ENCODE measurements at places on chromosomes 11 and 22.

GRCh38 chr22:23833911-23834317 is 4.9 kb downstream of the DERL3 start:
- DNase-seq: no peak

DNA sequence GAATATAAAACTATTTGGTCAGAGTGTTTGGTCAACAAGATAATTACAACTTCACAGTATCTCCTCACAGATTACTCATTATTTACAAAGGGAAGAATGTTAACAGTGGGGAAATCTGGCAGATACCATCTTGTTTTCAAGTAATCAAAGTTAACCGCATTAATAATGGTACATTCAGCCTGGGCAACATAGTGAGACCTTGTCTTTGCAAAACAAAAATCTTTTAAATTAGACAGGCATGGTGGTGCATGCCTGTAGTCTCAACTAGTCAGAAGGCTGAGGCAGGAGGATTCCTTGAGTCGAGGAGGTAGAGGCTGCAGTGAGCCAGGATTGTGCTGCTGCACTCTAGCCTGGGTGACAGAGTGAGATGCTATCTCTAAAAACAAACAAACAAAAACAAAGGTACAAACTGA is 78.5 kb downstream of the ACER3 start:
- peak; percentile 10 for DNase-seq

DNA sequence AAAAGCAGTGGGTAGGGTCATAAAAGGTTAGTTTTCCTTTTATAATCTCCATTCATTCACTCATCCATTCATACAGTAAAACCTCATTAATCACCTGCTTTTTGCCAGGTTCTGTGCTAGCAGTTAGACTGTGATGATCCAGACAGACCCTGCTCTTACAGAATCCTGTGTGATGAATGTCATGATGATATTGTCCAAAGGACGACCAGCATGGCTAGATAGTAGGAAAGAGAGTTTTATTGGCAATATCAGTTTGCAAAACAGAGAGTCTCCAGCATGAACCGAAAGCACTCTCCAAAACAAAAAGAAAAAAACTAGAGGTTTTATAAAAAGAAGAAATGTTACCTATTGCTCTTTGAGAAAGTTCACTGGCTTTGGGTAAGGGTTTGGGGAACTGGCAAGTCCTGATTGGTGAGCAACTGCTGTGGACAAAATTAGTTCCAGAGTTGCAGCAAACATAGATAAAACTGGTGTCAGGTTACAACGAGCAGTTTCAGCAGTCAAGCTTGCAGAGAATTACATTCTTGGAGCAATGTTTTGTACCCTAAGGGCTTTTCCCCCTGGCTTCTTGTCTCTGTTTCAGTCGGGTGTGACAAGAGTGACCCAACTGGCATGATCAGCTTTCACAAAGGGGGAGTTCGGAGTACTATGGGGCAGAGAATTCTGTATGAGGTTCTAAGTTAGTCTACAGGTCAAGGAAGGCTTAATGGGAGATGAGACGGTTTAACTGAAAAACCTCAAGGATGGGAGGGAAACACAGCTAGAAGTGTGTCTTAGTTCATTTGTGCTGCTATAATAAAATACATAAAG is 58.3 kb downstream of the HSD17B12 start:
- DNase-seq: peak; percentile 91

DNA sequence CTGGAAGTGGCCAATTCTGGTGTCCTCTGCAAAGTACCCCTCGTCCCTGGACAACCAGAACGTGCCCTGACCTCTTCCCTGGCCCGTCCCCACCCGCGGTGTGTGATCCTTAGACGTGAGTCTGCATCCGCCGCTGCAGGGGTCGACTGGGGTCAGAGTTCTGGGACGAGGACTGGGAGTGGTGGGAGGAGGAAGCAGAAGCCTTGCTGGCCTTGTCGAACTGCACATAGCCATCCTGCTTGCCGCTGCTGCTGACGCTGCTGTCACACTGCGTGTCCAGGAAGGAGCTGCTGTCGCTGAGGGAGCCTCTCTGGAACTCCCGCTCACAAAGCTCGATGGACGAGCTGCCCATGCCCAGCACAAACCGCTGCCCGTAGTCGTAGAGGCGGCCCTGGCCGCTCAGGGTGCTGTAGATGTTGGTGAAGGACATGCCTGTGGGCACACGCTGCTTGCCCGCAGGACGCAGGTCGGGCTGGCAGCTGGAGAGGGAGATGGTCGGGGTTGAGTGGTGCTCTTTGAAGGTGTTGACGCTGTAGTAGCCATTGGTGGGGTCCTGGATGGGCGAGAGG is 69.1 kb downstream of the ST3GAL4 start:
- DNase-seq: no peak

DNA sequence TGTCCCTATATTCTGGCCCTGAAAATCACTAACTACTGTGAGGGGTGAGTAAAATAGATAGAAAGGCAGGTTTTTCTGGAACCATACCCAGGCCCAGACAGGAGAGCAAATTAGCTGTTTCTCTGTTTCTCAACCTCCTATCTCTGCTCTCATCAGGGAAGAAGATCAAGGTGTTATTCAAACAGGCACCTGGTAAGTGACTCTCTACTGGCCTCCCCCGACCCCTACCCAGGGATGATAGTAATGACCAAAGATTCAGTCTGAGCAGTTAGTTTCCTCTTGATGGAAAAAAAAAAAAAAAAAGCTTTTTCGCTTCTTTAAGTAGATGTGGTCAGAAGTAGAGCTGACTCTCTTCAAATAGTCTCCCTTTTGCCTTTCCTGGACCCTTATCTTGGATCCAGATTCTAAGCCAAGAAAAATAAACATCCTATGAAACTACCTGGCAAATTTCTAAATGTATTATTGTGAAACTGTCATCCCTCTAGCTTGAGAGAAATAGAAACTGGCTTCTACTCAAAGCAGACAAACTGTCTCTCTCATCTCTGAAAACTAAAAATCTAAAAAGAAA is 9.9 kb downstream of the LRRC4C start:
- no peak for DNase-seq

DNA sequence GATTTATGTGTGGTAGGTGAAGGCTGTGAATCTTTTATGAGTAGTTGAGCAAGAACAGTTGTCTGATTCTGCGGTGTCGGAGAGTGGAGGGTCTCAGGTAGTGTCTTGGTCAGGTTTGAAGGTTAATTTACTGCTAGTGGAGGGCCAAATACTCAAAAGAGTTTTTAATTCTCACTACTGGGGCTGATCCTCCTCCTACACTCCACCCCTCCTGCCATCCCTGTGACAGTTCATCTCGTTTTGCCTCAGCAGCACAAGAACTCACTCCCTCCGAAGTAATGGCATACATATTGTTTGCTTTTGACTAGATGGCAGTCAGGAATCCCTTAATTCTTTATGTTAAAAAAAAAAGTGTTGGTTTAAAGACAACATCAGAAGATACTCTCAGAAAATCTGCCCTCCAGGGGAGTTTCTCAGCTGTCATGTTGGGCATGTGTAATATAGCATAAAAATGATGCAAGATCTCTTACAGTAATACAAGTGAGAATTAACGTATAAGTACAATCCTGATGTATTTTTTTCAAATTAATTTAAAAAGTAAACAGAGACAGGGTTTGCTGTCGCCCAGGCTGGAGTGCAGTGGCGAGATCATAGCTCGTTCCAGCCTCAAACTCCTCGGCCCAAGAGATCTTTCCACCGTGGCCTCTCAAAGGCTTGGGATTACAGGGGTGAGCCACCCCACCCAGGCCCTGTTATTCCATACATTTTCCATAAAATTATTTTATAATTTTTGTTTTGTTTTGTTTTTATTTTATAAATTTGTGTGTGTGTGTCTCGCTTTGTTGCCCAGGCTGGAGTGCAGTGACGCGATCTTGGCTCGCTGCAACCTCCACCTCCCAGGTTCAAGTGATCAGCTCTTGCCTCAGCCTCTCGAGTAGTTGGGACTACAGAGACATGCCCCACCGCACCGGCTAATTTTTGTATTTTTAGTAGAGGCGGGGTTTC is 1.3 kb downstream of the FAR1 start:
- DNase-seq: peak; percentile 25

- peak; percentile 25 for DNase-seq
These were observed 16.6 kb upstream of the ARHGAP8 start for GRCh38 chr22:44735518-44736428.

- DNase-seq: no peak
These were observed 101.6 kb downstream of the NTM start for GRCh38 chr11:131471976-131472375.

DNA sequence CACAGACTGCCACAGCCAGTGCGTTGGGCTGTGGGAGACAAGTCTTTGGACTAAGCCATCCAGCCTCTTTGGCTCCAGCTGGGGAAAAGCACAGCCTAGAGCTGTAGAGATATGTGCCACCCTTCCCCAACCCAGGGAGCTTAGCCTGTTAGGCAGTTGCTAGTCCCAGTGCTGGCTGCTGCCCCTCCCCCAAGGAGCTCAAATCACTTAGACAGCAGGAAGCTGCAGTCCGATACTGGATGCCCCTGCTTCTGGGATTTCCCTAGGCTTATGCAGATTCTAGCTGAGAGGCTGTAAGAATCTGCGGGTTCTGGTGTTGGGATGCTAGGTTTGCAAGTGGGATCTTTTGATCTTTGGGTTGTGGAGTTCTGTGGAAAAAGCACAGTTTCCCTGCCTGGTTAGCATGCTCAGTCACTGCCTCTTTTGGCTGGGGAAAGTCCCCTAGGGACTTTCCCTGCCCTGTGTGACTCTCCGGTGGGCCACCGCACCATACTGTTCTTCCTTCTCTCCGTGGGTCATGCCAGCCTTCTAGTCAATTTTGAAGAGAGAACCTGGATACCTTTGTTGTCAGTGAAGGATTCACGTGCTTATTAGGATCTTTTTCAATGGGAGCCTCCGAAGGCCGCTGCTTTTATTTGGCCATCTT is 792.0 kb downstream of the KCNA4 start:
- DNase-seq: peak; percentile 17

DNA sequence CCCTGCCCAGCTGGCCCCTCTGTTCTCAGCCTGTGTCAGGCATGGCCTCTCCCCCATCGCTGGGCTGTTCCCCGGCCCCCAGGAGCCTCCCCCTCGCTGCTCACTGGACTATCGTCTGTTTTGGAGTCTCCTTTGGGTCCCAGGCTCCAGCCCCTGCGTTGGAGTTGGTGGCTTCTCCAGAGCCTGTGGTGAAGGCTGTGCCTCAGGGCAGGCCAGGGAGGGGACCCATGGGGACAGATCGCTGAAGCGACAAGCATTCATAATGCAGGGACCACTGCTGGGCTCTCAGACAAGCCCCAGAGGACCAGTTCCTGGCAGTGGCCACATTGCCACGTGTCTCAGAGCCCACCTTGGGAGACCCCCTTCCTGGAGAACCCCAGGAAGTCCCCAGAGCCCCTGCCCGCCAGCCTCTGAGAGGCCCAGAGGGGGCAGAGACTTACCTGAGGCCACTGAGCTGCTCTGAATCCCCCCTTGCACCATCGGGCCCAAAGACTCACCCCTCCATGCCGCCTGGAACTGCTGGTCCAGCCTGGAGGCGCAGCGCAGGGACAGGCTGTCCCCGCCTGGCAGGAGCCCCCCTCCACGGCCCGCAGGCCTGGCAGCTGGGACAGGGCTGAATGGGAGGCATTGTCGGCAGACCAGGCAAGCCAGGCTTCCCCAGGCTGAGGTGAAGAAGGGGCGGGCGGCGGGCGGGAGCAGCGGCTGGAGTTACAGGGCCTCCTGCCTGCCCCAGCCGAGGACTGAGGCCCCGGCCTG is at the start of gene CHADL:
Gene CHADL, minus strand, starts transcription at position 555 of the 756 bp plus-strand sequence. Its CDS starts 50 bp downstream, at position 505.
- DNase-seq: no peak

GRCh38 chr11:86481399-86481798 is 106.7 kb downstream of the CCDC81 start:
- DNase-seq: no peak

DNA sequence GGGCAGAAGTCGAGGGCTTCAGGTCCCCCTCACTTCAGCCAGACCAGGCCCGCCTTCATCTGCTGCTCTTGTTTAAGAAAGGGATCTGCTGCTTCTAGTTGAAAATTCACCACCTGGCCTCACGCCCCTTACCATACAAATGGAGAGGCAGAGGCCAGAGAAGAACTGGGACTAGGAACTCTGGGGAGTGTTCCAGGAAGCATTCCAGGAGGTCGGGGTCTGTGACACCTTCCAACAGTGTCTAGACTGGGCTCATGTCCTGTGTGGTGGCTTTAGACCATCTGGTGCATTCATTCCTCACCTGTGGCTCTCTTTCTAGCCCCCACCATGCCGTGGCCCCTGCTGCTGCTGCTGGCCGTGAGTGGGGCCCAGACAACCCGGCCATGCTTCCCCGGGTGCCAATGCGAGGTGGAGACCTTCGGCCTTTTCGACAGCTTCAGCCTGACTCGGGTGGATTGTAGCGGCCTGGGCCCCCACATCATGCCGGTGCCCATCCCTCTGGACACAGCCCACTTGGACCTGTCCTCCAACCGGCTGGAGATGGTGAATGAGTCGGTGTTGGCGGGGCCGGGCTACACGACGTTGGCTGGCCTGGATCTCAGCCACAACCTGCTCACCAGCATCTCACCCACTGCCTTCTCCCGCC is 12.3 kb downstream of the TSKU start:
- no peak for DNase-seq

- DNase-seq: no peak
These were observed 2.1 kb upstream of the CDKN1C start for GRCh38 chr11:2887515-2888195.

- peak; percentile 98 for DNase-seq
These were observed 15.5 kb downstream of the FLI1 start for GRCh38 chr11:128709402-128709801.

- DNase-seq: no peak
These were observed 16.7 kb upstream of the SYT12 start for GRCh38 chr11:67006029-67006884.

- peak; percentile 80 for DNase-seq
These were observed 52.9 kb upstream of the RTL6 start for GRCh38 chr22:44550711-44551491.

DNA sequence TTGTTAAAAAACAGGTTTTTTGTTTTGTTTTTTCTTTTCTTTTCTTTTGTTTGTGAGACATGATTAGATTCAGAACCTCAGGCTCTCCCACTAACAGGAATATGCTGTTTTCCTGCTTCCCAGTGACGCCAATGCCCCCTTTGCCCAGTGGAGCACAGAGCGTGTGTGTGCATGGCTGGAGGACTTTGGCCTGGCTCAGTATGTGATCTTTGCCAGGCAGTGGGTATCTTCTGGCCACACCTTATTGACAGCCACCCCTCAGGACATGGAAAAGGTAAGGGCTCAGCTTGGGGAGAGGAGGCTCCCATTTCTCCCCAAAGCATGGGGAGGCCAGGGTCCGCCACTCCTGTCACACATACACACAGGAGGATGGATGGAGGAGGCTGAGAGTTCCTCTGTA is 25.0 kb downstream of the CYB5R2 start:
- DNase-seq: no peak

- no peak for DNase-seq
These were observed 25.6 kb downstream of the TXN2 start for GRCh38 chr22:36455571-36456463.

Measured in iris pigment epithelial cell (primary cell).